ENCODE measurements at places on chromosomes 3 and 15. TPM values are rescaled to one million over a fixed set of nuclear protein-coding genes. Genes with fewer than 3 reads are reported as not detected.

DNA sequence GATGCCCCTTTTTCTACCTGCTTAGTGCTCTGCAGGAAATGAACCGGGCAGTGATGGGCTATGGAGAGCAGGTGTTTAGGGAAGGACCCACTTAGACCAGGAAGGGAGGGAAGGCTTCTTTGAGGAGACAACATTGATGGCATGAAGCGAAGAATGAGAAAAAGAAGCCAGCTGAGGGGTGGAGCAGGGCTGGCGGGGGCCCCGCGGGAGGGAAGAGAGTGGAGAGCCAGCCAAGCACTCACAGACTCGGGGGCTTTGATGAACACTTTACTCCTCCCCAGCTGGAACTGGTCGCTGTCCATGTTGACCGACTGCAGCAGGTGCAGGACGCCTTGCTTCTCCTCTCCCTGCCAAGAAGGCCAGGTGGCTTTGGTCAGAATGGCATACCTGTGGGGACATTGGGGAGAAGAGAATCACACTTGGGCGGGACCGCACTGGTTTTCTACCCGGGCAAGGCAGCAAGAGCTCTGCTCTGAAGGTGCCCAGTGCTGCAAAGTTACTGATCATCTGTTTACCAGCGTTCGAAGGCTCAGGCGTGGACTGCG lies 28.4 kb upstream of the LDHAL6B start:
- no peak overlapping the region for H3K4me3 ChIP-seq
- DNase-seq = no peak
- H3K4me1 ChIP-seq = no peaks in the 10 kb centered on the region
- H3K27me3 ChIP-seq = no peaks in the 10 kb centered on the region

CLRN1 gene
- not detected for total RNA-seq

GRCh38 chr3:147575391-147575790 lies 166.2 kb downstream of the ZIC1 start:
- no peak overlapping the region for H3K27ac ChIP-seq
- no peak overlapping the region for H3K4me3 ChIP-seq
- H3K36me3 ChIP-seq = no peaks in the 10 kb centered on the region
- no peak for DNase-seq
- no peaks in the 10 kb centered on the region for H3K4me1 ChIP-seq

STRA6 gene
- not detected for total RNA-seq

DNA sequence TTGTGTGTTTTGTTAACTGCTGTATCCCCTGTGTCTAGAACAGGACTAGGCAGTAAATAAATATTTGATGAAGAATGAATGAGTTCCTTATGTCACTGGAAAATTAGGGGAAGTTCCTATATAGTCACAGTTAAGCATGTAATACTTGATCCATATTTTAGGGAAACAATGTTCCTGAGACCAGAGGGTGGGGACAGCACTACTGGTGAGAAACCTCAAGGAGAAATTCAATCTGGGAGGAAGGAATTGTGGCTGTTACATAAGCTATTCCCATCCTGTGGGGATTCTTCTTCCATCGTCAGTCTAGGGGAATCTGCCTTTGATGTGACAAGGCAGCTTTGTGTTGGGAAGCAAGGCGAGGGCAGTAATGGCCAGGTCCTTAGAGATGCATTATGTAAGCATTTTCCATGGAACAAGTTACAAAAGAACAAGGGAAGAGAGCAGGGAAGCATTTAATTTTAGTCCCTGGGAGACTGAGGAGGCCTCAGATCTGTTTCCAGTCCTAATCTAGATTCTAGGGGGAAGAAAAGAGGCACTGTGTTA lies 219.3 kb upstream of the TTC14 start:
- no peaks in the 10 kb centered on the region for H3K36me3 ChIP-seq
- H3K27me3 ChIP-seq = no peaks in the 10 kb centered on the region
- H3K27ac ChIP-seq = no peak overlapping the region
- H3K4me3 ChIP-seq = no peak overlapping the region
- no peaks in the 10 kb centered on the region for H3K4me1 ChIP-seq

MESP1 gene
- 0.49 TPM for total RNA-seq

- no peak overlapping the region for H3K4me3 ChIP-seq
- no peaks in the 10 kb centered on the region for H3K27me3 ChIP-seq
- no peak for DNase-seq
- no peaks in the 10 kb centered on the region for H3K36me3 ChIP-seq
These were observed 16.6 kb downstream of the ANKRD28 start for GRCh38 chr3:15781131-15781530.

GRCh38 chr3:120726791-120727190 lies 15.5 kb downstream of the RABL3 start:
- no peak overlapping the region for H3K27ac ChIP-seq
- no peak overlapping the region for H3K4me3 ChIP-seq
- peaks cover 6% of the 10 kb centered on the region for H3K36me3 ChIP-seq
- no peaks in the 10 kb centered on the region for H3K27me3 ChIP-seq
- no peak for DNase-seq
- H3K4me1 ChIP-seq = no peaks in the 10 kb centered on the region

DNA sequence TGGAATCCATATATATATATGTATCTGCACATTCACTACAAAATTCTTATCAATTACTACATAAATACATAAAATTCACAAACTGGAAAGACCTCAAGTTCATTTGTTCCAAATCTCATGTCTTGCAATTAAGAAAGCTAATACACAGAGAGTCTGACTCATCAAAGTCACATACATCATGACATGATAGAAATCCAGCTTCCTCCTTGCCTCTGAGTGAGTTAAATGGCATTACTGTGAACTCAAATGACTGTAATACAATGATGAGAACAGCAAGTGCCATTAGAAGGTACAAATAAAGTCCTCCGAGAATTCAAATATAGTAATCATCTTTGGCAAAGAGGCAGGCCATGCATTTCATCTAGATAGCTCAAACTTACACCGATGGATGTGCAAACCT lies 55.1 kb upstream of the AGTR1 start:
- no peaks in the 10 kb centered on the region for H3K27me3 ChIP-seq
- H3K36me3 ChIP-seq = no peaks in the 10 kb centered on the region
- no peak overlapping the region for H3K4me3 ChIP-seq

GRCh38 chr3:183313351-183313750 lies 60.3 kb downstream of the B3GNT5 start:
- no peaks in the 10 kb centered on the region for H3K4me1 ChIP-seq
- no peaks in the 10 kb centered on the region for H3K36me3 ChIP-seq
- no peak for DNase-seq
- H3K27me3 ChIP-seq = peaks cover 3% of the 10 kb centered on the region
- H3K4me3 ChIP-seq = no peak overlapping the region

DNA sequence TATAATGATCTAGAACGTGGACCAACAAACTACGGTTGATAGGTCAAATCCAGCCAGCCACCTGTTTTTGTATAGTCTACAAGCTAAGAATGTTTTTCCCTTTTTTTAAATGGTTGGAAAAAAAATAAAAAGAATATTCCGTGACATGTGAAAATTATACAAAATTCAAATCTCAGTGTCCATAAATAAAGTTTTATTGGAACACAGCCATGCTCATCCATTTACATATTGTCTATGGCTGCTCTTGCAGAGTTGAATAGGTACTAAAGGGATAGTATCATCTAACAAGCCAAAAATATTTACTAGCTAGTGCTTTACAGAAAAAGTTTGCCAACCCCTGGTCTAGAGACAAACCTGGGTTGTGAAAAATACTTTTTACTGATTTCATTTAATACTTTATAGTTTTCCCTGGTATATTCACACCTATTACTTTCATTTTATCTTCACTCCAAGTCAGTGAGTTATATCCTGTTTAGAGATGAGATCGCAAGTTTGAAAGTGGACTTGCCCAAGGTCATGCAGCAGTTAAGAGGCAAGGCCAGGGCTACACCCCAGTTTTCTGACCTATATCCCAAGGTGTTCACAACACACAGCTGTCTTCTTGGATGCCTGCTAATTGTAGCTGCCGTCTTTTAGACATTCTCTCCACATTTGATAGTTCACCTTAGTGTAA lies 58.4 kb downstream of the IGF2BP2 start:
- H3K36me3 ChIP-seq = no peaks in the 10 kb centered on the region
- no peak for DNase-seq
- no peak overlapping the region for H3K27ac ChIP-seq
- H3K4me3 ChIP-seq = no peak overlapping the region

GRCh38 chr3:3170998-3171397 lies 8.5 kb downstream of the CRBN start:
- no peak overlapping the region for H3K27ac ChIP-seq
- H3K4me1 ChIP-seq = peaks cover 17% of the 10 kb centered on the region
- no peak overlapping the region for H3K4me3 ChIP-seq

TEX55 gene
- total RNA-seq = not detected

HEG1 gene
- total RNA-seq = 9.2 TPM

- no peaks in the 10 kb centered on the region for H3K27me3 ChIP-seq
- H3K4me1 ChIP-seq = no peaks in the 10 kb centered on the region
- H3K4me3 ChIP-seq = no peak overlapping the region
- H3K36me3 ChIP-seq = no peaks in the 10 kb centered on the region
- DNase-seq = no peak
These were observed 654.5 kb upstream of the CFAP20DC start for GRCh38 chr3:59704292-59704691.

PARP6 gene
- 130 TPM for total RNA-seq

- H3K27ac ChIP-seq = no peak overlapping the region
- no peak for DNase-seq
- no peak overlapping the region for H3K4me3 ChIP-seq
- no peaks in the 10 kb centered on the region for H3K36me3 ChIP-seq
These were observed 189.3 kb upstream of the TPM1 start for GRCh38 chr15:62853114-62853840.

SRP14 gene
- total RNA-seq = 112 TPM

- no peaks in the 10 kb centered on the region for H3K4me1 ChIP-seq
- H3K27ac ChIP-seq = no peak overlapping the region
- H3K36me3 ChIP-seq = no peaks in the 10 kb centered on the region
These were observed 207.4 kb upstream of the IGF1R start for GRCh38 chr15:98440917-98441316.

DNA sequence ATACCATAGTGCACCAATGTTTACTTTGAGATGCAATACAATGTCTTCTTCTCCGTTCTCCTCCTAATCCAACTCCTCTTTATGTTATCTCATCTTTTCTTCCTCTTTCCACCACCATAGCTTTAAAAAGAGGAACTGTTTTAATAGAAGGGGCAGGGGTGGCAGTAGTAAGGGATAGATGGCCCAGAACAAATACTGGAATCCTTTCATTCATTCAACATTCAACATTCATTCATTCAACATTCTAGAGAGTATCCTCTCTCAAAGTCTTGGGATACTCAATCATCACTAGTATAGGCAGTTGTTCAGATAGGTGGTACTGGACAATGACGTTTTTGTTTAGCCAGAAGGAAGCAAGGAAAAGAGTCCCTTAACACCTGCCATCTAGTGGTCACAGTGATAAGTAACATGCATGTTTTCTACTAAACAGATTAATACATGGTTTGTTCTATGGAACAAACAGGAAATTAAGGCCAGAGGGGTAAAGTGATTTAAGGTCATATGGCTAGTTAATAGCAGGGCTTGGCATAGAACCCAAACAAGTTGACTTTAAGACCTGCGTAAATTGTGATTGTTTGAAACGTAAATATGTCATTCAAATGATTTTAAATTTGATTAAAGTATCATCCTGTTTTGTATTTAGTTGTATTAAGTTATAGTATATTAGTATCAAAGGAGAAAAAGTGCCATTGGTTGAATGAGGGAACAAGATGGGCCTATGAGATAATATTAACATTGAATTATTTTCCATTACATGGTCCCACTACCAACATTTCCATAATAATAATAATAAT lies 26.9 kb upstream of the EHHADH start:
- no peaks in the 10 kb centered on the region for H3K36me3 ChIP-seq
- peak; percentile 53 for DNase-seq
- H3K4me1 ChIP-seq = peaks cover 14% of the 10 kb centered on the region
- peaks cover 15% of the 10 kb centered on the region for H3K27me3 ChIP-seq
- H3K4me3 ChIP-seq = no peak overlapping the region

COL6A5 gene
- total RNA-seq = not detected

MINDY4B gene
- total RNA-seq = not detected

DNA sequence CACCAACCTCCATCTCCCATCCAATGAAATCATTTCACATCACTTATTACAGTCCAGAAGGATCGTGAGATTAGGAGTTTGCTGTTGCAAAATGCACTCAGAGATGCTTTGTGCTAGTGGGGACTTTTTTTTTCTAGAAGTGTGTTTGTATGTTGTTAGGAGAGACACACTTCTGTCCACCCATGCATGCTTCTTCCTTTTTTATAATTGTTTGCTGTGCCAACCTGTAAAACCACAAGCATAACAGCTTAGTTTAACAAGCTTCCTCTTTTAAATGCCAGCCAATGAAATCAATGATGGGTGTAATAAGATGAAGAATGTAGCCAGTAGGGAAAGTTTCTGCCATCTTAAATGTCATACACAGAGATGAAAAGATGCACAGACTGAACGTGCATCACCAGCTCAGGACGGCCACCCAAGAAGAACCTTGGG lies 305.6 kb upstream of the STT3B start:
- H3K36me3 ChIP-seq = no peaks in the 10 kb centered on the region
- peak; percentile 90 for DNase-seq
- no peaks in the 10 kb centered on the region for H3K27me3 ChIP-seq
- H3K4me1 ChIP-seq = peaks cover 84% of the 10 kb centered on the region
- peak overlapping the region; percentile 91 for H3K27ac ChIP-seq

- H3K4me3 ChIP-seq = no peak overlapping the region
- H3K36me3 ChIP-seq = no peaks in the 10 kb centered on the region
- DNase-seq = no peak
- no peaks in the 10 kb centered on the region for H3K4me1 ChIP-seq
- H3K27ac ChIP-seq = no peak overlapping the region
- no peaks in the 10 kb centered on the region for H3K27me3 ChIP-seq
These were observed 35.2 kb downstream of the FNDC3B start for GRCh38 chr3:172074586-172074985.

DNA sequence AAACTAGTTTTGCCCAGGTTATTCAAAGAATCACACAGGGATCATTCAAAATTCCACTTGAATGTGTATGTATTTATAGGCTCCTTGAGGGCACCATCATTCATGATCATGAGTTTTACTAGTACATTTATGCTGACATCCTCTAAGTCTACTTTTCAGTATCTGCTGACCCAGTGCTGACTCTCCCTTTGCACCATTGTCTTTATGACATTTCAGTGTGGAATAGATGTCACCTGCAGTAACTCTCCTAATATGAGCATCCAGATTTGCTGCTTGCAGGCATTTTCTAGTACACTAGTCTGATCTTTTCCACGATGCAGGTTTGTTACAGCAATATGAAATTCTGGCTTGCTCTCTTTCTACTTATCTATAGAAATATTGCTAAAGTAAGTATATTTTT lies 1603.5 kb downstream of the SI start:
- no peaks in the 10 kb centered on the region for H3K36me3 ChIP-seq
- H3K27ac ChIP-seq = no peak overlapping the region
- H3K27me3 ChIP-seq = no peaks in the 10 kb centered on the region
- H3K4me1 ChIP-seq = no peaks in the 10 kb centered on the region
- DNase-seq = no peak

PLCL2 gene
- 57.1 TPM for total RNA-seq

DNA sequence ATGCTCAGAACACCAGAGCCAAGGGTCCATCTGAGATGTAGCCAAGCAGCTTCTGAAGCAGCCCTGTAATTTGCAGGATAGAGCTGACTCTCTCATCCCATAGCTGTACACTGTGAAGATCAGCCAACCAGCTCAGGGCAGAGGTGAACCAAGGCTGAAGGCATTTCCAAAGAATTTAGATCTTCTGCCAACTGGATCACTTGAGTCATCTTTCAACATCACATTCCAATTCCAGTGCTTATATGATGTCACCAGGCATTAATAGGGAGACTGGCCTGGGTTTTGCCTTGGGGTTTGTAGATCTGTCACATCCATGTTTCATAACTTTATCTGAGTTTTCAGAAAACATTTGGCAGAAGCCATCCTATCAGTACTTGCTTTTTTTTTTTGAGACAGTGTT lies 98.2 kb downstream of the NR2F2 start:
- H3K27ac ChIP-seq = no peak overlapping the region
- no peaks in the 10 kb centered on the region for H3K27me3 ChIP-seq
- no peak overlapping the region for H3K4me3 ChIP-seq
- no peaks in the 10 kb centered on the region for H3K4me1 ChIP-seq
- no peaks in the 10 kb centered on the region for H3K36me3 ChIP-seq
